ENCODE measurements at places on chromosomes 4 and X.

GRCh38 chrX:19799319-19800182, 87.8 kb downstream of the SH3KBP1 start:
- no peak for DNase-seq

DNA sequence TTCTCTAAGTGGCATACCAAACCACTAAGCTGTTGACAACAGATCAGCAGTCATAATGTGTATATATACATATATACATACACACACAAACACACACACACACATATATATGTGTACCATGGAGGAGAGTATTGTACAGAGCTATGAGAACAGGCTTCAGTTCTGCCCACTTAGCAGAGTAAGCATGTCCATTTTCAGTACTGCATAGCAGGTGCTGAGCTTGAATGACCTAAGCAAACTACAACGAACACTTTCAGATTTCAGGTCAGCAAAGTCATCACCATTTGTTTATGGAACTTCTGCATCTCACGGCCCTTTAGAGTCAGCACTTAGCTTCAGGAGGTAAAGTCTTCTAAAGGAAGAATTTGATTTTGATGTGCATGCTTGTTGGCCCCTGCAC, 735.8 kb upstream of the ATOH1 start:
- no peak for DNase-seq

DNA sequence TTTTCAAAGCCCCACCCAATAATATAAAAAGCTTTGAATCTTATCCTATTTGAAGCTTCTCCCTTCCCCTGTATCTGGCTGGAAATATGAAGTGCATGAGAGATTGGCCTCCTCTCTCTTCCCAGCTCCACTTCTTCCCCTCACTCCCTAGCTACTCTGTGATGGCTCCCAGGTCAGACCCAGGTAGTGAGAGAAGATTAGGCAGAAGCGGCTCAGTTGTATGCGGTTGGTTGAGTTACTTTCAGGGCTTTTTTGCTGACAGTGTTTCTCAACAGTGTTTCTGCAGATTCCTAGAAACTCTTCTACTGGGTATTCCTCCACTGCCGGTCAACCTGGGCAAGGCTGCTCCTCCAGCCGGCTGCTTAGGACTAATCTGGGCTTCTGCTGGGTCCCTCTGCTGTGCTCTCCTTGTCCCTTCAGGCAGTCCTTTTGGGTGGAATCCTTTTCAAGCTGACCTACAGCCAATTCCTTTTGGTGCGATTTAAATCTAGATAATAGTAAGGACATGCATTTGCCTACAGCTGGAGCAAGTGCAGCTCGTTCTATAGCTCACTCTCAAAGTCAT, 87.4 kb upstream of the SLC7A11 start:
- DNase-seq, result no peak

DNA sequence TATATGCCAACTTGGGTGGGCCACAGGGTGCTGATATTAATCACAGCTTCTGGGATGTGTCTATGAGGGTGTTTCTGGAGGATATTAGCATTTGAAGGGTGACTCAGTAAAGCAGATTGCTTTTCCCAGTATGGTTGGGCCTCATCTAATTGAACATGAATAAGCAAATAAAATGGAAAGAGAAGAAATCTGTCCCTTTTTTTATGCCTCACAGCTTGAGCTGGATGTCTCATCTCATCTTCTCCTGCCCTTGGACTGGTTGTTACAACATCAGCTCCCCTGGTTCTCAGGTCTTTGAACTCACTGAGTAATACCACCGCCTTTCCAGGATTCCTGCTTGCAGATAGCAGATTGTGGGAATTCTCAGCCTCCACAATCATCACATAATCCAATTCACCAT, 1149.2 kb downstream of the PCDH18 start:
- DNase-seq, result no peak

GRCh38 chr4:36665985-36666527, 384.6 kb downstream of the DTHD1 start:
- DNase-seq, result no peak

DNA sequence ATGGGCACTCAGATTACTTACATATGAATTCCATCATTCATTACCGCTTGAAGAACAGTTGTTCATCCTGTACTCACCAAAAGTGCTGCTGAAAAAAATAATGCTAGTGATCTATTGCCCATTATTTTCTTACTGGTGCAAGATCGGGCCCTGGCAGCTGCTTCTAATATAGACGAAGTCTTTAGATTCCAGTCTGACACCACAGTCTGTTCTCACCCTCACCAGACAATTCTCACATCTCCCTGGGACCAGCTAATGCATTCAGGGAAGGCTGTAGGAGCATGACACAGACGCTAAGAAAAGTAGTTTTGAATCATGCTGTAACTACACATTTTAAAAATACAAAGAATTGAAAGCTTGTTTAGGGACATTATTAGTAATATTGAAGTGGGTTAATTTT, 13.8 kb downstream of the GEMIN8 start:
- DNase-seq, result no peak

- DNase-seq, result no peak
Measured at GRCh38 chr4:152359208-152360044, 176.5 kb downstream of the FBXW7 start.

- no peak for DNase-seq
Measured at GRCh38 chr4:32991663-32992062, 2271.5 kb downstream of the PCDH7 start.

DNA sequence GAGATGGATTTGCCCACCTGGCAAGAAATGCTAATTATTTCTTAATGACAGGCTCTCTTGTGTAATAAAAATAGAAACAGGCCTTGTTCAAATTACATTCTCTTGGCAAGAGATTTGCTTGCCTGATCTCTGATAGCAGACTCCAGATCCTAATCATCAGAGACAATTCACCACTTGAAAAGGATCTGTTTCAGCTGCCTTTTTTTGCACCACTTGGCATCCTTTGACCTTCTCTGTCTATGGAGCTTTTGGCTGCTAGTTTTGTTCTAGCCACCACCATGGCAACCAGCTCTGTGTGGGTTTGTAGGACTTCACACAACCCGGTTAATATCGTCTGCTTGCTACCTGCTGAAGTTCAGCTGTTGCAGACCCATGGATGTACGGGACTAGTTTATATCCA, 241.1 kb upstream of the TLL1 start:
- DNase-seq, result no peak

GRCh38 chrX:155767876-155768769, 113.0 kb upstream of the VAMP7 start:
- no peak for DNase-seq

GRCh38 chr4:141702472-141703182, 66.2 kb downstream of the IL15 start:
- no peak for DNase-seq

GRCh38 chr4:132540797-132541196, 608.3 kb upstream of the PCDH10 start:
- DNase-seq, result no peak

- DNase-seq, result no peak
Measured at GRCh38 chrX:72465889-72466288, 106.8 kb downstream of the HDAC8 start.

DNA sequence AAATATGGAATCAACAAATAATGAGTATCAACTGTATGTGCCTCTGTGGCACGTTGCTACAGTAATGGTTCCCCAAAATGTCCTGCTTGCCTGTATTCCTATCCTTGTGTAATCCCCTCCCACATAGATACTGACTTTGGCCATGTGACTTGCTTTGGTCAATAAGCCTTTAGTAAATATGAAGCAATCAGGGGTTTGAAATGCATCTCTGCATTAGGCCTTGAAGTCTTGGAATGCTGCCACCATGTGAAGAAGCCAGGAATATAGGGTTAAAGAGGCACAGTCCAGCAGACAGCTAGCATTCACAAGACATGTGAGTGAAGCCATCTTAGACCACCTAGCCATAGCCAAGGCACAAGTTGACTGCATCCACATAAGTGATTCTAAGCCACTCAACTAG, 190.9 kb downstream of the GABRB1 start:
- DNase-seq, result no peak

DNA sequence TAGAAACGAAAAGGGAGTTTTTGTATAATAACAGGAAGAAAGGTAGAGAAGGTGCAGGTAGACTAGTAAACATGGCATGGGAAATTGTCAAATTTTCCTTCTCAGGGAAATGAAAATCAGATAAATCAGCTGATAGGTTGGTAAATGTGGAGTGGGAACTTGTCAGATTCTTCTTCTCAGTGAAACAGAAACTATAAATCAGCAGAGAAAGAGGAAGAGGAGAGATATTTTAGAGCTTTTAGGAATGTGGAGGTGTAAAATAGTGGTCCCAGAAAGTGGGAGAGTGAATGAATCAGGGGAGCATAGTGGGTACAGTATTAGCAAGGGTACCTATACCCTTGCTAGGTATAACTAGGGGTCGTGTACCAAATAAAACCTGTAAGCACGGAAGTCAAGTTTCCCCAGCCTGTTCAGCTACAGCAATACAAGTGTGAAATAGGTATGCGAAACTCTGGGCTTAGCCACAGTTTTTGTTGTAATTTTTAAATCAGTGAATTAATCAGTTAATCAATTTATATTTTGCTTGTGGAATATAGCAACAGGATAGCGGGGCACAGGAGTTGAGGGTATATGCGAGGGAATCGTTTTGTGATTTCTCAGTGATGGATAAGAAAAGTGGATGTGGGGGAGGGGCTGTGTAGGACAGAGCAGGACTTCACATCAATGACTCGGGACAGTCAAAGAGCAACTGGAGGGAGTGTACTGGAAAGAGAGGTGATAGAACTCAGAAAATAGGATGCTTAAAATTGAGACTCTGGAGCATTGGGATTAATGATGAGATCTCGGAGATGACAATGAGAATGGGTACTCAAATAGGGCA, 561.5 kb downstream of the INPP4B start:
- no peak for DNase-seq

DNA sequence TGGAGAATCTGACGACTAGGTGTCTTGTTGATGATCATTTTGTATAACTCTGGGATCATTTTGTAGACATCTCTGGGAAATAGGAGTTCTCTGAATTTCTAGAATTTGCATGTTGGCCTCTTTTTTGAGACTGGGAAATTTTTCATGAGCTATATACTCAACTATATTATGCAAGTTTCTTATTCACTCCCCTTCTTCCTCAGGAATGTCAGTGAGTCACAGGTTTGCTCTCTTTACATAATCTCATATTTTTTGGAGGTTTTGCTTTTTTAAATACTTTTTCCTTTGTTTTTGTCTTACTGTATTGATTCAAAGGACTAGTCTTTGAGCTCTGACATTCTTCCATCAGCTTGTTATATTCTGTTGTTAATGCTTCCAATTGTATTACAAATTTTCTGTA, 1324.2 kb downstream of the TECRL start:
- no peak for DNase-seq

GRCh38 chr4:89373394-89373793, 65.8 kb upstream of the GPRIN3 start:
- DNase-seq, result no peak

DNA sequence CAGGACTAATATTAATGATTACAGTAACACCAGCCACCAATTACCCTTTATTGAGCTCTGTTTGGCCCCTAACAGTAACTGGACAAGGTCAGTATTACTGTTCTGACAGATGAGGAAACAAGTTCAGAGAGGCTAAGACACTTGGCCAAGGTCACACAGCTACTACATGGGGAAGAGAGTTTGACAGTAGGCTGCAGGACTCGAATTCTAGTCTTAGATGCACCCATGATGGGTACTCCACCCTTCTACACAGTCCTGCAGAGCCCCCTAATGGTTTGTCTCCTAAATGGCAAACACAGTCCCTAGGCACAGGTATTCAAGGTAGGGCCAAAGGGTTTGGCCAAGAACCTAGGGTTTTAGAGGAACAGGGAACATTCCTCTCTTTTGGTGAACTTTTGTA, 93.9 kb downstream of the NSUN7 start:
- DNase-seq, result no peak

GRCh38 chr4:18442957-18443356, 421.4 kb upstream of the LCORL start:
- no peak for DNase-seq

GRCh38 chr4:74067586-74067985, 29.1 kb upstream of the CXCL3 start:
- DNase-seq, result no peak

DNA sequence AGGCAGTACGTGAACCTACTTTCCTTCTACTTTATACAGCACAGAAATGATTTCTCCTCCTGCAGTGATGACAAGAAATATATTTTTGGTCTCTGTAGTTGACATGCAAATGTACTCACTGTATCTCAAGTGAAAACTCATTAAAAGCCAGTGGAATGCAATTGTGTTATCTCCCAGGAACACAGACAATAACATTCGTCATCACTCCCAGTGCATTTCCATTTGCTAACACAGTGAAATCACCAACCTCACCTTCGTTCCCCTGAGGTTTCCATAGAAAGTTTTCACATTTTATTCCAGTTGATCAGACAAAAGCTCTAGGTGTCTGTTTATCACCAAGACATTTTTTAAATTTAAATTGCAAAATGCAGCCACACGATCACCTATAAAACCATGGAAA, 2.5 kb upstream of the SPANXD start:
- no peak for DNase-seq

DNA sequence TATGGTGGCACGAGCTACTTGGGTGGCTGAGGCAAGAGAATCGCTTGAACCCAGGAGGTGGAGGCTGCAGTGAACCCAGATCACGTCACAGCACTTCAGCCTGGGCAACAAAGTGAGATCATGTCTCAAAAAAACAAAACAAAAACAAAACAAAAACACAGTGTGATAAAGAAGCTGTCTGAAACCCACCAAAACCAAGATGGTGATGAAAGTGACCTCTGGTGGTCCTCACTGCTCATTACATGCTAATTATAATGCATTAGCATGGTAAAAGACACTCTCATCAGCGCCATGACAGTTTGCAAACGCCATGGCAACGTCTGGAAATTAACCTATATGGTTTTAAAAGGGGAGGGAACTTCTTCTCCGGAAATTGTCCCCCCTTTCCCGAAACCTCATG, 29.4 kb upstream of the OPHN1 start:
- DNase-seq, result no peak

DNA sequence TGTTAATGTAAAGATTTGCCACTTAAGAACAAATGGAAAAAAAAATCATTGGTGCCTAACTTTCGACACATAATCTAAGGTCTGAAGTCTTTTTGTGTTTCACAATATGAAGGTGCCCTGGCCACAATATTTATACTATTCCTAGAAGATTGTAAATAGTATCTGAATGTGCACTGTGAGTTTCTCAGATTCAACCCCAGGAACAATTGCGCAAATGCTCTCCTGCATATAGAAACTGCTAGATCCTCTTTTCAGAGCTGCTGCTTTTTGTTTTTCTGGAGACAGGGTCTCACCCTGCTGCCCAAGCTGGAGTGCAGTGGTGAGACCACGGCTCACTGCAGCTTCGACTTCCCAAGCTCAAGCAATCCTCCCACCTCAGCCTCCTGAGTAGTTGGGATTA, 480.1 kb upstream of the FTHL17 start:
- DNase-seq, result no peak

DNA sequence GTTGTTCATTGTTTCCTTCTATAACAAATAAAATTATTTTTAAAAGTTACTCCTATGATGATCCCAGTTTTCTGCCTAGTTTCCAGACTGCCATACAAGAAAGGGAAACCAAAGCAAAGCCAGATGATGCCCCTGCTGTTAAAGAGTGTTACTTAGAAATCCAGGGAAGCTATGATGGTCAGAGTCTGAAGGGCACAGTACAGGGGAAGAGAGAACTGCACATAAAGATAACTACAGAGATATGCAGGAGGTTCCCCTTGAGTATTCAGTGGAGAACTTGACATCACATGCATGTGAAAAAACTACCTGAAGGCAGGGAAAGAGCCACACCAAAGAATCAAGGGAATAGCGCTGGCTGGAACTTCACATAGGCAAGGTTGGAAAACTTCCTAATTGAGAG, 494.2 kb upstream of the FSTL5 start:
- no peak for DNase-seq
